ENCODE measurements at places on chromosomes 12 and 14.

GRCh38 chr14:56195704-56196103 lies 77.5 kb downstream of the PELI2 start:
- no peak for DNase-seq

- DNase-seq: no peak
Observed at GRCh38 chr14:37330910-37331309, 133.2 kb downstream of the MIPOL1 start.

GRCh38 chr14:64541972-64542835 lies 1.7 kb downstream of the HSPA2 start:
- no peak for DNase-seq

DNA sequence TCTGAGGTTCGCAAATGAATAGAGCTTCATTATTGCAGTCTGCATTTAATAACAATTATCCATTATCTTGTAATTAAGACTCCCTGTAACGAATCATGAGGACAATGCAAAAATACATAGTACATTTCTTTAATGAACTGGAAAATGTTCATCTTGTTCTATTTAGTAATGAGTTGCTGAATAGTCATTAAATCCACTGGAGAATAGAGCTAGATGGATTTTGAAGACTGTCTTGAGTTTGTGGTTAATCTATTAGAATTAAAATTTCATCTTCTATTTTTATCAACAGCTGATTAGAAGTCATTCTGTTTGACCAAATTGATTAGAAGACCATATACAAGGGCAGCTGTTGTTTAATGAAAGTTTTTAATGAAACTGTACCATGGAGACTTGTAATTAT lies 107.2 kb downstream of the DERA start:
- DNase-seq: no peak

- no peak for DNase-seq
Observed at GRCh38 chr12:124428792-124429281, 133.9 kb downstream of the RFLNA start.

DNA sequence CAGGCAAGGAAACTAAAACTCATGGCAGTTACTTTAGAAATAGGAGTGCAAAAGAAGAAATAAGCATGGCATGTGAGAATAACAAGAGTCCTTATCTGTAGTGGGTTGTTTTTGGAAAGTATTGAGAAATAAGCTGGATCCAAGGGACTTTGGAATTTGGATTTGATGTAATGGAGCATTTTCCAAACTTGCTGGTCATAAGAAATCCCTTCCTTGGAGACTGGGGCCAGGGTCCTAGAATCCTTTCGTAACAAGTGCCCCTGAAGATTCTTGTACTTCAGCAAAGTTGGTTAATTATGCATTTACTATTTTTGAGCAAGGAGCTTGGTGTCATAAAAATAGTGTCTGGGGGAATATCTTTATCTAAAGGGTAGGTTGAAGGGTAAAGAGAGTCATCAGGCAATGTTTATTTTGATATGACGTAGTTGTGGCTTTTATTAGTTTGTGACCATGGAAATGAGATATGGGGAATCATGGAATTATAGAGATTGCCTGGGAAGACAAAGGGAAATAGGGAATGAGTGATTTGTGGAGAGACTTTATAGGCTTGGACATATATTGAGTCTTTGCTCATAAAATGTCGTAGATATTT lies 53.9 kb downstream of the WNK1 start:
- DNase-seq: no peak

DNA sequence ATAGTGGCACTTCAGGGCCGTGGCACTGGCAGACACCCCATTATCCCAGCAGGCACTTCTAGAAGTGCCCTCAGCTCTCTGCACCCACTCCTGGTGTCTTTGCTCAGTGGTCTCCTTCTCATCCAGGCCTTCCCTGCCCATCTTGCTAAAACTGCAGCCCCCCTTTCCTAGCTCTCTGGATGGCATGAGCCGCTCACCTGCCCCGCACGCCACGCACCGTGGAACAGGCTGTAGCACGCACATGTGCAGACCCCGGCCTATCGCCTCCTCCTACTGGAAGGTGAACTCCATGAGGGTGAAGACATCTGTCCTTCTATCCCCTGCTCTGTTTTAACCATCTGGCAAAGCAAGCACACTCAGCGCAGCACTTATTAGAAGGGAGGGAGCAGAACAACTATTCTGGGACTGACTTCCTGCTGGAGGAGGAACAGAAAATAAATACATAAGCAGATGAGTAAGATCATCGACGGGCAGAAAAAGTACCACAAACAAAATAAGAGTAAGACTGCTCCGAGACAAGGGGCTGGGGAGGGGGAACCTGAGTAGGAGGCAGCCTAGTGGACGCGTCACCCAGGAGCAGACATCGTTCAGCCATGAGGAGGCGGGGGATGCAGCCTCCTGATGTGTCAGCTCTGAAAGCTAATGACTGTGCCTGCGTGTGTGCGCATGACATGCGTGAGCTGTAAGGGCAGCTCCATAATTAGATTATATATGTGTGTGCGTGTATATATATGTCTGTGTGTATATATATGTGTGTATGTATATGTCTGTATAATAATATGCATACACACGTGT lies 7.8 kb upstream of the FZD10 start:
- DNase-seq: no peak

DNA sequence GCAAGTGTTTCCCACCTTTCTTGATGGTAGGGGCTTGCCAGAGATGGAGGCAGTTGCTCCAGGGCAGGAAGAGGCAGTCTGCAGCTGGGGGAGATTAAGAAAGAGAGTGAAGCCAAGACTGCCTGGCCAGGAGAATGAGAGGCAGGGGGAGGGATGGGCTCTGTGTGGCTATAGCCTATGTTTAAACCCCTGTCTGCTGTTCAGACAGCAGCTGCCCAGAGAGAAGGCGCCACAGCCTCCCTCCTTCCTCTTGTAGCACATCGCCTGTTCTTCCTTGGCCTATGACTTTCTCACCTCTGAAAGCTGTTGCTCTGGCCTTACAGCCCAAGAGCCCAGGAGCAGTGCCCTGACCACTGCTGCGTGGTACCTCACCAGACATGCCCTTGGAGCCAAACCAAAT lies 61.7 kb downstream of the EMP1 start:
- DNase-seq: no peak

DNA sequence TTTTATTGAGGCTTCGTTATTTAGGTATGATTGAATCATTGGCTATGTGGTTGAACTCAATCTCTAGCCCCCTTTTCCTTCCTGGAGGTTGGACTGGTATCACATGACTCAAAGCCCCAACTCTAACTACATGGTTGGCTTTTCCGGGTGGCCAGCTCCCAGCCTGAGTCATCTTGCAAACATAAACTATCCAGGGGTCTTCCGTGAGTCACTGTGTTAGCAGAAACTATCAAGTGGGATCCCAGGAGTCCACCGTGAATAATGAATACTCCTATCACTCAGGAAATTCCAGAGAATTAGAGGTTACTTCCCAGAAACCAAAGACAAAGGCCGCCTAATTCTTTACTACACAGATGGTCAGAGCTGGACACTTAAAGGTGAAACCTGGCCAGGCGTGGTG lies 19.7 kb upstream of the PLEKHD1 start:
- DNase-seq: no peak

DNA sequence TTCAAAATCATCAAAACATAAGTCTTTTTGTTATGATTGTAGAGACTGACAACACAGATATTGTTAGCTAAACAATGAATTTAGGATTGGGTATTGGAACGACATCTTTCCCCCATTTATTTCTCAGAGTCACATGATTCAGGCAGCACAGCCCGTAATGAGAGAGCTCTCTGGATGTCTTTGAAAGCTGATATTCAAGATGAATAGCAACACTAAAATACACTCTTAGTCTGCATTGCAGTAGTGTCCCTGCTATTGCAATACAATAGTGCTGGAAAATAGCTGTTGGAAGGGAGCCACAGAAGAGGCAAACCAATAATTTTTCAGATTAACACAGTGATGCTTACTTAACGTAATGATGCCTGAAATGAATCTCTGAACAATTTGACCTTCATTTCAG lies 9.9 kb downstream of the GTSF1 start:
- DNase-seq: no peak
